CD4-positive, alpha-beta T cell treated with Interleukin-15 for 4 hours (primary cell): ENCODE measurements at places on chromosomes 2 and 18.
A peak's percentile ranks its signal among the peaks of the same experiment; 100 is the strongest.

- no peak for DNase-seq
Observed at GRCh38 chr18:48815179-48815515, 135.6 kb downstream of the SMAD7 start.

GRCh38 chr18:49340446-49340845 is 120.0 kb downstream of the DYM start:
- no peak for DNase-seq

DNA sequence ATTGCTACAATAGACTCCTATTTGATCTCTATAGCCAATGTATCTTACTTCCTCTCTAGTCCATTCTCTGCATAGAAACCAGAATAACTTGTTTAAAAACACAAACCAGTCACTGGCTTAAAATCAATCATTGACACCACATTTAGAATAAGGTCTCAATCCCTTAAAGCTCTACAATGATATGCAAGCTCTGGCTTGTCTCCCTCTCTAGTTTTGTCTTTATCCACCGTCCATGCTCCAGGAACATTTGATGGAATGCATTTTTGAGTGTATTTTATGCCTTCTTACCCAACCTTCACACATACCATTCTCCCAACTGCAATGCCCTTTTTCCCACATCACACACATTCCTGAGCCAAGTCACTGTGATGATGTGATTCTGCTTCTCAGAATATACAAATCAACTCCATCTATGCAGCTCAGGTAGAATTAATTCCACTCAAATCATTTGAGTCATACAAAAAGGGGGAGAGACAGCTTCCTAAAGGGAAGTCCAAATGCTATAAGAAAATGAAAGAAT is 1107.2 kb downstream of the DPP10 start:
- DNase-seq: no peak

DNA sequence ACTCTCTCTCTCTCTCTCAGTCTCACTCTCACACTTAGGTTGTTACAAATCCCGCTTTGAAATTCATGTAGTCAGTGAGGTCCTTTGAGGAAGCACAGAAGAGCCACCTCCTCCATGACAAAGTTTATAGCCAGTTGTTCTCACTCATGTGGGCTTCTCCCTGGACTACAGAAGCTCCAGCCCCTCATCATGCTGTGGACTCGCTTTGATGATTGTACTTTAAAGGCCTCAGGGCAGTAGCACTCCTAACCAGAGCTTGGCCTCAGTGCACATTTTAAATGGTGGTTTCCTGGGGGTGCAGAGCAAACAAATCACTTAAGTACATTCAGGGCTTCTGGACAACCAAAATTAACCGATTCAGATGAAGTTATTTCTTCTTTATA is 115.7 kb downstream of the MTCL1 start:
- no peak for DNase-seq

DNA sequence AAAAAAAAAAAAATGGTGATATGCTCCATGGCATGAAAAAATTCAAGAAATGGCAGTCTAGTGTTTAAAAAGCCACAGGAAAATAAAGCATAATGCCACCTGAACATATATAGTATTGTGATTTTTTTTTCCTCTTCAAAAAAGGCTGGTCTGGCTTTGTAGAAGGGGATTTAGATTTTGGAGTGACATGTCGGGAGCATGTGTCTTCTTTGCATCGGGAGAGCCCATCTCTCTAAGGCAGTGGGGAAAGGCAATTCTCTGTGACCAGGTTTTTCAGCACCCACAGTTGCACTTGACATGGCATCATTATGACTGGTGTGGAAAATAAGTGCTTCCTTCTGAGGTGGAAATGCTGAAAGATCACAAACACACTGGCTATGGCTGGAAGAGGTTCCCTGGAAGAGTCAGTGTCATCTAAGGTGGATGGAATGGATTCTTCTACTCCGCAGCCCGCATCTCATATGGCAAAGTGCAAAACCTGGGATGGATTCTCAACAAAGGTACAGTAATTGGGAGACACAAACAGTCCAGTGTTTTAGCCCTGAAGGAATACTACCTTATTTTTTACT is 172.5 kb downstream of the AGAP1 start:
- DNase-seq: peak; percentile 37

DNA sequence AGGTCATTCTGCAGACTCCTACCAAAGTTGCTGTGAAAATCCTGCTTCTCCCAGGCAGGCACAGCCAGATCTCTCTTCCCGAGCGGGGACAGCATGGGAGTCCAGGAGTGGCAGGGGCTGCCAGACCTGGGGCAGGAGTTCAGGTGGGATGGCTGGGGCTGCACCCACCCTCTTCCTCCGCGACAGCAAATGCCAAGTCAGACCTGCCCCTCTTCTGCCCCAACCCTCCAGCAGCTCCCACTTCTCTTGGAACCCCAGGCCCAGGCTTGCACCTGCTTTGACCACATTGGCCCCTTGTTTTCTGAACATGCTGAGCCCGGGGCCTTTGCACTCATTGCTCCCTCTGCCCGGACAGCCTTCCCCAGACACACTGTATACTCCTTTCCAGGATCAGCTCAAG is 288.2 kb upstream of the HS6ST1 start:
- no peak for DNase-seq

- no peak for DNase-seq
Observed at GRCh38 chr18:27005589-27005988, 140.1 kb upstream of the AQP4 start.

- peak; percentile 61 for DNase-seq
Observed at GRCh38 chr18:63936156-63936931, 12.8 kb upstream of the HMSD start.

GRCh38 chr2:221816566-221816965 is 244.5 kb upstream of the EPHA4 start:
- no peak for DNase-seq
